ENCODE measurements at places on chromosomes 3 and 15.

- ATAC-seq, result no peak
Observed at GRCh38 chr15:58517682-58518525, 86.1 kb downstream of the LIPC start.

GRCh38 chr3:184740509-184741258 lies 28.8 kb upstream of the MAGEF1 start:
- peak; percentile 85 for ATAC-seq

GRCh38 chr3:27325419-27325818 lies 43.8 kb downstream of the NEK10 start:
- ATAC-seq, result no peak

DNA sequence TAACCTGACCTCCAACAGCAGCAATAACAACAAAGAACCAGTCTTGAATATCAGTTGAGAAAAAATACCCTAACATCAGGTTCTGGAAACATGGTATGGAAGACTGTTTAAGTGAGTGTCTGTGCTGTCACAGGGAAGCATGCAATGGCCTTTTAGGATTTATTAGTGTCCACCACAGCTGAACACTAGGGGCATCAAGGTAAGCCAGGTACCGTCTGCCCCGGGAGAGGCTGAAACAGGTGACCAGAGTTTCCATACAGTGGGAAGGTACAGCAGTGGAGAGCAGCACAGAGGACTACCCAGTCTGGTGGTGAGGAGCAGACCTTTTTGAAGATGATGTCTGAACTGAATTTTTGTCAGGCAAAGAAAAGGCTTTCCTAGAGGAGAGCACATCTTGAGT lies 18.4 kb downstream of the ZDHHC23 start:
- ATAC-seq, result no peak

- no peak for ATAC-seq
Observed at GRCh38 chr15:74319596-74320351, 47.7 kb downstream of the CYP11A1 start.

GRCh38 chr3:52281981-52282801 lies 3.7 kb upstream of the WDR82 start:
- ATAC-seq, result no peak

DNA sequence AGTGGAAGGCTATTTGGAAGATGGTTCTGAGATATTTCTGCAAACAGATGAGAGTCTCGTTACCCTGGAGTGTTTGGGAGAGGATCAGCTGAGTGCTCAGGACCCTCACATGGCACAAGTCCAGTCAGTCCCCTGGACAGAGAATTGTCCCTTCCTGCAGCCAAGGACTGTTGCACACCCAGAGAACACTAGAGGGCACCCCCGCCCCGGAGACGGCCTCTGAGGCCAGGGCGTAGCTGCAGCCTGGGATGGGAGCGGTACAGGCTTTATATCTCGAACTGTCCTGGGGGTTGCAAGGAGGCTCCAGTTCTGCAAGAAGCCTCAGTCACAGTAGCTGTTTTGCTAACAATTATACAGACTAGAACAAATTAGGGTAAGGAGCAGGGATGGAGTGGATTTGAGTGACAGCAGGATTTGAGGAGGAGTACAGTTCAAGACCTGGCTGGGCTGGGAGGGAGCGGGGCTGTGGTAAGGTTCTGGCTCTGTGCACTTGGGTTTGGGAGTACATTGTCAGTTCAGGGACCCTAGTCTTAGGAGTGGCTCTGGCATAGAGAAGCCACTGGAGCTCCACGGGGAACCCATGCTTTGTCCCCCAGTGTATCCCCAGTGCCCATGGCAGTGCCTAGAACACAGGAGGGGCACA lies 67.6 kb upstream of the HACD2 start:
- ATAC-seq, result peak; percentile 88

GRCh38 chr15:86830304-86830703 lies 750.6 kb downstream of the AGBL1 start:
- ATAC-seq, result no peak

DNA sequence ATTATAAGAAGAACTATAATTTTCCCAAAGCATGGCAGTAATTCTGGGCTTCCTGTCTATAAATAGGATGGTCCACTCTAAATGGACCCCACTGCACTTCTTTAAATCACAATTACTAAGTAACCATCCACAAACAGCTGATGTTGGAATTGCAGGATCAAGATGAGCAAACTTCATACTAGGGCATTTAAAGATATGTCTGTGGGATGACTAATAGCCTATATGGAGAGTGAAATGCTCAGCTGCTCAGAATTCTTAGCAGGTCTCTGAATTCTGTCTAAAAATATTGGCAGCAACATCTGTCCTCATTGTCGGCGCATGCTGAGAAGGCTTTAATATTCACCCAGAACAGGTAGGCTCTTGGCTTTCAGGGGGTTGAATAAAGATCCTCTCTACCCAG lies 140.4 kb downstream of the SATB1 start:
- no peak for ATAC-seq

- no peak for ATAC-seq
Observed at GRCh38 chr3:80190051-80190450, 422.3 kb upstream of the ROBO1 start.

GRCh38 chr15:43922021-43922420 lies 95.2 kb downstream of the WDR76 start:
- ATAC-seq, result no peak

DNA sequence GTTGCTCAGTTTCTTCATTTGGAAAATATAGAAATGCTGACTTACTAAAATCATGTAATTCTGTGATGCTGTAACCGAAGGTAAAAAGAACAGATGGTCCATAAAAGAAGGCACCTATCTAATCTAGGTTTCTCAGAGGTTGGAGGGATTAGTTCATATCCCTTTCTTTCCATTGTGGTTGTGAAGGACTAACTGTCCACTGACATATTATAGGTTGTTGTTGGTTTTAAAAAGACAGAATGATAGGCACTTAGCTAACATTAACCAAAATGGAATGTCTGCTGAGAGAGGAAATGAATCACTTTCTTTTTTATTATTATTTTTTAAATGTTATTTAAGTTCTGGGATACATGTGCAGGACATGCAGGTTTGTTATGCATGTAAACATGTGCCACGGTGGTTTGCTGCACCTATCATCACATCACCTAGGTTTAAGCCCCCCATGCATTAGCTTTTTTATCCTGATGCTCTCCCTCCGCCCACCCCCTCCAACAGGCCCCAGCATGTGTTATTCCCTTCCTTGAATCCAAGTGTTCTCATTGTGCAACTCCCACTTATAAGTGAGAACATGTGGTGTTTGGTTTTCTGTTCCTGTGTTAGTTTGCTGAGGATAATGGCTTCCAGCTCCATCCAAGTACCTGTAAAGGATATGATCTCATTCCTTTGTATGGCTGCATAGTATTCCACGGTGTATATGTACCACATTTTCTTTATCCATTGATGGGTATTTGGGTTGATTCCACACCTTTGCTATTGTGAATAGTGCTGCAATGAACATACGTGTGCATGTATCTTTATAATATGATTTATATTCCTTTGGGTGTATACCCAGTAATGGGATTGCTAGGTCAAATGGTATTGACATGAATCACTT lies 45.8 kb downstream of the ALDH1A2 start:
- ATAC-seq, result no peak

GRCh38 chr15:99106417-99107220 lies 1.7 kb downstream of the SYNM start:
- ATAC-seq, result no peak

- no peak for ATAC-seq
Observed at GRCh38 chr15:95471690-95472086, 858.8 kb upstream of the NR2F2 start.

- ATAC-seq, result no peak
Observed at GRCh38 chr3:60107275-60107674, 1057.5 kb upstream of the CFAP20DC start.

GRCh38 chr15:100922192-100923040 lies 3.3 kb downstream of the LRRK1 start:
- ATAC-seq, result no peak

- ATAC-seq, result no peak
Observed at GRCh38 chr3:112818289-112818688, 28.4 kb downstream of the CD200R1L start.

DNA sequence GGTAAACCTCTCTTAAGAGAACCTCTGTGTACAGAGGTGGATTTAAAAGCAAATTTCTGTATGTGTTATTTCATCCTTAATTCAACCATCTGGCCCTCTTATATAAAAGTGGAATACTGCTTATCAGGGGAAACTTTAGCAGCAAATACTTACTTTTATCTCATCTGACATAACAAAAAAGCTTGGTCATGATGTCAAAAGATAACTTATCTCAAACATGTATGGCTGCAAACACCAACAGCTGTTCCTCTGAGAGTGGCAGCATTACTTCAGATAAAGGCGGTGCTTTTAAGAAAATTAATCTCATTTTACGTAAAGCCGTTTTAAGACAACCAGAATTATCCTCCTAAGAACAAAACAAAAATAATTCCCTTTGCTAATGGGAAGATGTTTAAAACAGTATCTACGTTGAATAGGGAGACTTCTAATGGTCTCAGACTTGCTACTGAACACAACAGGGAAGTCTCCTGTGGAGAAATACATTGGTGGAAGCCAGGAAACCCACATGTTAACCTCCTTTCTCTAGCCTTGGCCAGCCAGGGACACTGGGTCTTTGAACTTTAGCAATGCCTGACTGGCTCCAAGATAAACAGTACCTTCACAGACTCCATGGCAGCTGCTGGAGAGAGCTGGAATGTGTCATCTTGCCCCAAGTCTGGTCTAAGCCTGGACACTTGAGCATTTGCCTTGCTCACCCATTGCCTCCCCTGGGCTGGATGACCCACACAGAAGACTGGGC lies 18.1 kb downstream of the ARRDC4 start:
- no peak for ATAC-seq

DNA sequence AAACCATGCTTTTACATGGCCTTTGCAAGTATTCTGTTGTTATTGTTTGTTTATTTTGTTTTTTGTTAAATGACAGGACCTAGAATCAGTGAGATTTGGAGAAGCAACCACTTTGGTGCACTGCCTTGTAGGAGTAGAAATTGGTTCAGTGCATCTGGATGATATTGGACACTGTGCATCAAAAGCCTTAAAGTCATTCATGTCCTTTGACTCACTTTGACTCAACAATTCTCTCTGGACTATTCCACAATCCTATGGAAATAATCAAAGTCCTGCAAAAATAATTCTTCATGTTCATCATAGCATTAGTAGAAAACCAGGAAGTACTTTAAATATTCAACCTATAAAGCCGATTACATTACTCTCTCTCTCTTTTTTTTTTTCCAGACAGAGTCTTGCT lies 224.8 kb downstream of the ABHD5 start:
- ATAC-seq, result no peak

- ATAC-seq, result no peak
Observed at GRCh38 chr3:69142797-69143454, 20.5 kb upstream of the LMOD3 start.

- ATAC-seq, result no peak
Observed at GRCh38 chr15:101256757-101257156, 4.9 kb upstream of the CHSY1 start.

DNA sequence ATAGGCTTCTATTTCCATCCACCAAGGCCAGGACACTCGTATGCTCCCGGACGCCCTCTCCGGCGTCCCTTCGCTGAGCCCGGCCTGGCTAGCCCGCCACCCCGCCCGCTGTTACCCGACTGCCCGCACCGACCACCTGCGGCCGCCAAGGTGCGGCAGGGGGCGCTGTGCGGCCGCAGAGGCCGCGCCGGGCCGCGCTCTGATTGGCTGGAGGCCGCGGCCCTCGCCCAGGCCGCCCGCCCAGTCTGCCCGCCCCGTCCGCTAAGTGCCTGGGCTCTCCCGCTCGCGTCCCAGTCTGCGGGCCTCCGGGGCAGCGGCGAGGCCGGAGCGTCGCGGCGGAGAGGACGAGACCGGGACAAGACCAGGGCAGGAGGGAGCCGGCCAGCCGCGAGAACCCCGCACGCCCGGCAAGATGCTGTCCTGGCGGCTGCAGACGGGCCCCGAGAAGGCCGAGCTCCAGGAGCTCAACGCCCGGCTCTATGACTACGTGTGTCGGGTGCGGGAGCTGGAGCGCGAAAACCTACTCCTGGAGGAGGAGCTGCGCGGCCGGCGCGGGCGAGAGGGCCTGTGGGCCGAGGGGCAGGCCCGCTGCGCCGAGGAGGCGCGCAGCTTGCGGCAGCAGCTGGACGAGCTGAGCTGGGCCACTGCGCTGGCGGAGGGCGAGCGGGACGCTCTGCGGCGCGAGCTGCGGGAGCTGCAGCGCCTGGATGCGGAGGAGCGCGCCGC lies at the start of gene SYNM:
TSS of gene SYNM (plus strand) at position 293 of the 726 bp plus-strand sequence. CDS start at position 413, 120 bp downstream.
- ATAC-seq, result peak; percentile 81

DNA sequence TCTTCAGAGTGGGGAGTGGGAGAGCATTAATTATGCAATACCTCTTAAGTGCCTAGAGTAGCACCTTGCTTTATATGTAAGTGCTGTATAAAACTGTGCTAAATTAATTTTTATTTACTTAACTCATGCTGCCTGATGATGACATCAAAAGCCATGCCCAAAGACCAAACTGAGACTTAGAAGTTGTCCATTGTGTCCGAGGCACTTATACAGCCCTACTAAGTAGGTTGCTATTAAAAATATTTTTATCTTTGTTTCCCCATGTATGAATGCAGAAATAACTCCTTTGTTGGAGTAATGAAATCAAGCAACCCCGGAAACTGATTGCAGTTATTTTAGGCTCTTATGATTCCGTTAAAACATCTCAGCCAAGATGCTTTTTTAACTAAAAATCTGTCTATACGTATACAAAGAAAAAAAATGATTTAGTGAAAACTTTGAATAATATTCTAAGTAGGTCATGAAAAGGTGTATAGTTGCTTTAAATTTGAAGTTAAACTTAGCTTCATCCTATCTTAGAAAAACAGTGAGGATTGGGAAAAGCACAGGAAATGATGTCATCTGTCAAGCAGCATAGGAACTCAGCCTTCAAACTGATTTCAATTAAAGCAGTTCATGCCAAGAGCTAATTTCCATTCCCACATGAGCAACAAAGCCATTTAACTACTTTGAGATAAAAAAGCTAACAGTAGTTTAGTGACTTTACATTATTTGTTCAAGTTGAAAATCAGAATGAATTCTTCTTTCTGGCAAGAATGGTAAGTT lies 43.0 kb downstream of the FBN1 start:
- no peak for ATAC-seq

GRCh38 chr15:53266176-53266575 lies 476.0 kb upstream of the ONECUT1 start:
- no peak for ATAC-seq

GRCh38 chr3:172323894-172324610 lies 124.2 kb downstream of the GHSR start:
- peak; percentile 84 for ATAC-seq

DNA sequence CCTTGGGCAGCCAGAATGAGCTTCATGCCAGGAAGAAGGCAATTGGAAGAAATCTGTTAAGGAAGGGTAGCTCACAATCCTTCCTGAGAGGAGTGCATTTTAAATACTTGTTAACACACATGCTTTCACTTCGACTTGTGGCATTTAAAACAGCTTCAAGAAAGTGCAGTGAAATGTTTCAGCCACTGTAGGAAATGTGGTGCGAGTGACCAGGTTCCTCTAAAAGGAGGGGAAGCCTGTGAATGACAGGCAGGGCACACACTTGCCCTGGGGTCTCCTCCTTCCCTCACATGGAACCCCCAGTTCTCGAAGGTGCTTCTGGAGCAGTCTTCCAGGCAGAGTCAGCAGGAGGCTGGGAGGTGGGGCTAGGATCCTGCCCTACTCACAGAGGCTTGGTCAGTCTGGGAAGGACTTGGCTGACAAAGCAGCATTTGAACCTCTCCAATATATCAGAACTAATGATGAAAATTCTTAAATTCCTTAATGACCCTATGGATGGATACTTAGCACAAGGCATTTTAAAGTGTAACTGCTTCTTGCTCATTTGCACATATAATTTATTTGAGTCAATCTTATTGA lies 358.6 kb downstream of the CHST2 start:
- no peak for ATAC-seq

All from esophagus mucosa (tissue), 1 donor.